ENCODE measurements at places on chromosomes 11 and 22.

DNA sequence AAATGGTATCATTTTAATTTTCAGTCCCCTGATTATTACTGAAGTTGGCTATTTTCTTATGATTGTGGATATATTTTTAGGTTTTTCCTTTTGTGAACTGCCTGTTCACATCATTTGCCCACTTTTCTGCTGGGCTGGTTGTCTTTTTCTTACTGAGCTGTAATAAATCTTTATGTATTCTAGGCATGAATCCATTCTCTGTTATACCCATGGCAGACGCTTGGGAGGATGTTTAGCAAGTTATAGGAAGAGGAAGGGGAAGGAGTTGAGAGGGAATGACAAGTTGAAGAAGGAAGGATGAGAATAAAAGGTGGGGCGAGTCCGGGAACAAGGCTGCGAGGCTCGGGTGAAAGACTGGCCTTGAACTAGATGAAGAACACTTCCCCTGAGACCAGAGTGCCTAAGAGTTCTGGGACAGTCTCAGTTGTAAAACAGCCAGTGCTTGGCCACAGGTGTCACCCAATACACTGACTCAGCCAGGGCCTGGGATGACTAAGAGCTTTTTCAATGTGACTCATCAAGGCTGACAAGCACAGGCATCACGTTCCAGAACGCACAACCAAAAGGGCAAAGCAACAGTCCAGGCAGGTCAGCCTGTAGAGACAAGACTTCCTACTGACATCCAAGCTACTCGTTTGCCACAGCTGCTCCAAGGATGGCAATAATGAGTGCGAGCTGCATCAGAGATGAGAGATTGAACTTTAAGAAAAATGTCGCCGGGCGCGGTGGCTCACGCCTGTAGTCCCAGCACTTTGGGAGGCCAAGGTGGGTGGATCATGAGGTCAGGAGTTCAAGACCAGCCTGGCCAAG lies 35.2 kb downstream of the LRFN4 start:
- DNase-seq, result peak; percentile 96

DNA sequence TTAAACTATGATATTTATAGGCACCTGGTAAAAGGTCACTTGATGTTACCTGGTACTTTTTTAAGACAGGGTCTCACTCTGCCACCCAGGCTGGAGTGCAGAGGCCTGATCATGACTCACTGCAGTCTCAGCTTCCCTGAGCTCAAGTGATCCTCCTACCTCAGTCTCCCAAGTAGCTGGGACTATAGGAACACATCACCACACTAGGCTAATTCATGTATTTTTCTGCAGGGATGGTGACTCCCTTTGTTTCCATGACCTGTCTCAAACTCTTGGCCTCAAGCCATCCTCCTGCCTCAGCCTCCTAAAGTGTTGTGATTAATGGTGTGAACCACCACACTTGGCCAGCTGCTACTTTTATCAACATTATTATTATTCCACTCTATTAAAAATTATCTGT lies 47.6 kb downstream of the OR4C45 start:
- peak; percentile 68 for DNase-seq

DNA sequence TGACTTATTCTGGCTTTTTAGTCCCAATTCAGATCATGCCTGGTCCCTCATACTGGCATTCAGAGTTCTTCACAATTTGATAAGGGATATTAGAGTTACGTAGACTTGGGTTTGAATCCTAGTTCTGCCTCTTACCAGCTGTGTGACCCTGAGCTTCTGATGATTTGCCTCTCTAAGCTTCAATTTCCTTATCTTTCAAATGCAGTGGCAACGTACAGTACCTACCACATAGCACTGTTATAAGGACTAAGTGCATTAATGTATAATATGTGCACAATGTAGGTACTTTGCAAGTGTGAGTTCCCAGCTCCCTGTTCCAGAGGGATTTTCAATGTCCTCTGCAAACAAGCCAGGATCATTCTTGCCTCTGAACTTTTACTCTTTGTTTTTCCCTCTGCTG lies 7.3 kb downstream of the RHOG start:
- no peak for DNase-seq

- DNase-seq, result no peak
Measured at GRCh38 chr11:63737718-63738117, 30.9 kb downstream of the ZFTA start.

DNA sequence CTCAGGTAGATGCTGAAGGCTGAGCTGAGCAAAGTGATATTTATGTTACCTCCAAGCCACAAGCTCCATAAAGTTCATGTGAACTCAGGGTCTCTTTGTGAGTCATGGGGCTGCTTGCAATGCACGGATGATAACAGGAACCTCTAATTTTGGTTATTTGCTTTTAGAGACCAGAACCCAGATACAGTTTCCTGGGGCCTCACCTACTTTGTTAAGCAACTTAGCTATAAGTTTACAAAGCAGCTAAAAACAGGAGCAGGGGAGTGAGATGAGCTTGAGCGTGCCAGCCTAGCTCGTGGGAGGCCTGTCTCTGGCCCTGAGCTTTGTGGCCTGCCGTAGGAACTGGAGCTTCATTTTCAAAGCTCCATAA lies 29.2 kb downstream of the SREBF2 start:
- no peak for DNase-seq

DNA sequence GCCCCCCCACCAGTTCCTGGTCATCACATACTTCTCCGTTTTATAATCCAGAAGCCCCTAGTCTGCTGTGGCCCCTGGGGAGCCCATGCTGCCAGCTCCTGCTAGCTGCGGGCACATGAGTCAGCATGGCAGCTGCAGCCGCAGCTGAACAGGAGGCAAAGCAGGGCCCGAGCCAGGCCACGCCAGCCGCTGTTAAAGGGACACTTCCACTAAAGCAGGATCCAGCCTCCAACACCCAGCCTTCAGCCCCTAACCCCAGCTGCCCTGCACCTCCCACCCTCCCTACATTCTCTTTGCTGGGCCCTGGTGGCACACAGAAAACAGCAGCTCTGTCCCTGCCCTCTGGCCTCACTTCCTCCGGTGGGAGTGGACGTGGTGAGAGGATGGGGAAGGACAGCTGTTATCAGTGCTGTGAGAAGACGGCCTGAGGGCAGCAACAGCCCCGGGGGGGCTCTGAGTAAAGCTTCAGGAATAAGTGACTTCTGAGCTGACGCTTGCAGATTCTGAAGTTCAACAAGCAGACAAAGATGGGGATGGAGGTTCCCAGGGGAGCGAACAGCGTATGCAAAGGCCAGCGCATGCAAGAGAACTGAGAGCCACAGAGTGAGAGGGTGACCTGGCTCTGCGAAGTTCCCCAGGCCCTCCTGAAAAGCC lies 688 bp upstream of the LRRC74B start:
- DNase-seq, result peak; percentile 11

DNA sequence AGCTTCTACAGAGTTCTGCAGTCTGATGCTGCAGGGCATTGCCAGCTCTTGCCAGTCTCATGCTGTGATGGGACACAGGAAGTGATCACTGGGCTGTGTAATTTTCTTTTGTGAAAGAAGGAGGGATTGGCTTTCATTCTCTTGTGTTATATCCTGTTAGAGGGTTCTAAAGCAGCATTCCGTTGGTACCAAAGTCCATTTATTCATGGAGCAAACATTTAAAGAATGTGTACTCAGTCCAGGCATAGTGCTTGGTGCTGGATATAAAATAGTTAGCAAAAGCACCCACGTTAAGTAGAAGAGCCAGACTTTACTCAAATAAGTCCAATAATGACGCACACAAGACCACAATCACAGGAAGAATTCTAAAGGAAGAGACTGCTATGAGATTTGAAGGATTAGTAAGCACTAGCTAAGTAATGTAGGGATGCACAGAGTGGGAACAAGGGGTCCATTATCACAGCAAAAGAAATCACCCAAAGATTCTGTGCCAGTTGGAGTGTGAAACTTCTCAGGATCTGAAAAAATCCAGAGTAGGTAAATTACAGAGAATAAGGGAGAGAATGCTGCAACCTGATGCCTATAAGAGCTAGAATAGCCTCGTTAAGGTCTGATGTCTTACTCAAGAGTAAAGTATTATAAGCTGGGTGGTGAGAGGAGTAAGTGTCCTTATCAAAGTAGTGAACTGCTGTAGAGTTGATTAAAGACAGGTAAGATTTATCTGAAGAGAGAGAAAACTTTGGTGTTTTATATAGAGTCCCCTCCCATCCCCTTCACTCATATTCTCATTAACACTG lies 728.3 kb downstream of the METTL15 start:
- DNase-seq, result peak; percentile 100

DNA sequence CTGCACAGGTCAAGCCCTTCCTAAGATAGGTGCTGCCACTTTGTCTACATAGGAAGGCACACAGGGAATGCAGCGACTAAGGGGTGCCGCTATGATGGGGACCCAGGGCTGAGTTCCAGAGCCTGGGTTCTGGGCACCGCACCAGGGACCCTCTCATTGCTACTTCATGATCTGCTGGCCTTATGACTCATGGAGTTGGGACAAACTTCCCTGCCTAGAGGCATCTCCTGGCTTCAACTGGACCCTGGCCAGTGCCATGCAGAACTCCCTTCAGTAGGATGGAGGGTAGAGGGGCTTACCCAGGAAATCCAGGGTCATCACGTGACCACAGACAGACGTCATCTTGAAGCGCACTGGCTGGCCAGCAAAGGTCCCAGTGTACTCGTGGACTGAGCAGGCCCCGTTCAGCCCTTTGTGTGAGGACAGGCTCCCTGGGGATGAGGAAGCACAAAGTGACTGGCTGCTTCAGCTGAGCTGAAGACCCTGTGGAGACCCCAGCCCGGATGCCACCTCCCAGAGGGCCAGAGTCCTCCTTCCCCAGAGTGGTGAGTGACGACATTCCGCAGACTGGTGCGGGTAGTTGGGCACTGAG lies 8.4 kb downstream of the TOP3B start:
- no peak for DNase-seq

DNA sequence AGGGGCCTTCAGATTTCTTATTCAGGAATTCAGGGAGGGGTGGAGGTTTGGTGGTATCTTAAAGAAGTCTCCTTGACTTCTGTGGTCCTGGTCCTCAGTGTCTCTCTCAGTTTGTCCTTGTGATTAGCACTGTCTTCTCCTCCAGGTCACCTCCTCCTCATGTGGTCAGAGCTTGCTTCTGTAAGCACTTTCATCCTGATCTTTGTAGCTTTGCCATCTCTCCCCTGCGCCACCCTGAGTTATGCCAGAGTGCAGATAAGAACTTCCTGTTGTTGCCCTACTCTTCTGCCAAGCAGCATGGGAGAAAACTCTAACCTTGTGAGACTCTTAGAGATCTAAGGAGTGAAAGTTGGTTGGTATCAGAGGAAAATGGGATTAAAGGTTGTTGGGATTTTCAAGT lies 30.9 kb downstream of the MICAL2 start:
- no peak for DNase-seq

DNA sequence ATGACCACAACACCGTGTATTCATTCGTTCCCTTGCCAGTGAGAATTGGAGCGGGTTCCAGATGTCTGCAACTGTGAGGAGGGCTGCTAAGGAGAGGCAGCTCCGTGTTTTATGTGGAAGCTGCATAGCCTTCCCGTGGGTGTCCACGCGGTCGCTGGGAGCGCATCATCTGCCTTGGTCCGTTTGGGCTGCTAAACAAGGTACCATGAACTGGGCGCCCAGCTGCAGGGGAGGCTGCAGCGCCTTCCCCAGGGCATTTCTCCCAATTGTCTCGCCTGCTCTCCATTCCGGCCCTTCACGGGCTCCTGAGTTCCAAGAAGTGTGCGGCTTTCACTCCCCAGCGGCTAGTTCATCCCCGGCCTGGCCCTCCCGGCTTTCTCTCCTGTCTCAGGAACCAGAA lies 1446.4 kb downstream of the TBC1D22A start:
- no peak for DNase-seq

DNA sequence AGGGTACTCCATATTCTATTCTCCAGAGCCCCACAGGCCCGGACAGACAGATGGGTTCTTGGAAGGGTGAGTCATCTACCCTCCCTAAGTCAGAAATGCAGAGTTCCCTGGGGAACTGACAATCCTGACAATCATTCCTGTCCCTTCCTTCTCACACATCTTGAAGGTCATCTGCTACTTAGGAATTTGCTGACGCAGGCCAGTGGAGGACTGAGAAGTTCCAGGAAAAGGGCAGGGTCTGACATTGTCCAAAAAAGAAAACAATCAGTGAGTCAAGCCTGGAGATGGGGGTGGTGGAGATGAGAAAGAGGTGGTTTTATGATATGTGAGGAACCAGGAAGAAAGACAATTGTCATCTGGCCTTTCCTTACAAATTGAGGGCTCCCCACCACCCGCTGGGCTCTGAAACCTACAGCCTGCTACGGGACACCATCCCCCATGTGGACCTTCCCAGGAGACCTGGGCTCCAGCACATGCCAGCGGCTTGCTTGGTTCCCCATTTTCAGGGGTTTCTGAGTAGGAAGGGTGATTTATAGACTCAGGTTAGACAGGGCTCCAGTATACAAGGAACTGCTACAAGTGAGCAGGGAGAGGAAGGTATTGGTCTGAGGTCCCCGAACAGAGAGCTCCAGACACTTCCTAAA lies 12.9 kb downstream of the CD59 start:
- peak; percentile 93 for DNase-seq

- DNase-seq, result no peak
Measured at GRCh38 chr11:57353852-57354251, 15.7 kb downstream of the P2RX3 start.

DNA sequence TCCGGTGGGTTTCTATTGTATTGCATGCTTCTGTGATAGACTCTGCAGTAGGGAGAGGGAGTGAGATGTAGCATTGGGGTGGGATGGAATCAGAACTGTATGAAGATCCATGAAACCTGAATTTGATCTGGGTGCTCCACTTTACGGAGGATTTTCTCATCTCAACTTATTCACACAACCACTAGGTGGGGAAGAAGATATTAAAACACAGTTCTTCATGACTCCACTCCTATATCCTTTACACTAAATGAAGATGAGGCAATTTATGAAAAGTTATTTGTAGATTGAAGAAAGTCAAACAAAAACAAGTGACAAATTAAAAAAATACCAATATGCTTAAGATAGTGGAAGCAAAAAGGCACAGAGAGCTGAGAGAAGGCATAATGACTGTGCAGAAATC lies 92.6 kb upstream of the PDGFD start:
- DNase-seq, result no peak

DNA sequence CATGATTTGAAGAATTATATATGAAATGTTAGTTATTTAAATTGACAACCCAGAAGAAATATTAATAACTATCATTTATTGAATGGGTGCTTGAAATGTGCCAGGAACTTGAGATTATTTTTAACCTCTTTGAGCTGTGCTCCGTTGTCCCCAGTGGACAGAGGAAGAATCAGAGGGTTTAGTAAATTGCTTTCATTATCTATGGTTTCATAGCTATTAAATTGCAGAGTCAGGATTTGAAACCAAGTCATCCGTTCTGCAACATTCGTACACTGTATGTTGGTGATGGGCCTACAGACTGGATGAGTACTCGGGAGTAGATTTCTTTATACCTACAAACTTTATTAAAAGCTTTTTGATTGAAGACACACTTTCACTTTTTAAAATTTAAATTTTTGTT lies 4.9 kb downstream of the HSD17B12 start:
- no peak for DNase-seq

GRCh38 chr22:41526830-41527799 lies 17.2 kb downstream of the POLR3H start:
- DNase-seq, result no peak

- DNase-seq, result peak; percentile 80
Measured at GRCh38 chr11:2768471-2769408, 68.9 kb upstream of the KCNQ1OT1 start.
